ENCODE measurements at places on chromosomes 5 and 9.

- DNase-seq: no peak
These were observed 11.0 kb downstream of the IGFBPL1 start for GRCh38 chr9:38413283-38413682.

DNA sequence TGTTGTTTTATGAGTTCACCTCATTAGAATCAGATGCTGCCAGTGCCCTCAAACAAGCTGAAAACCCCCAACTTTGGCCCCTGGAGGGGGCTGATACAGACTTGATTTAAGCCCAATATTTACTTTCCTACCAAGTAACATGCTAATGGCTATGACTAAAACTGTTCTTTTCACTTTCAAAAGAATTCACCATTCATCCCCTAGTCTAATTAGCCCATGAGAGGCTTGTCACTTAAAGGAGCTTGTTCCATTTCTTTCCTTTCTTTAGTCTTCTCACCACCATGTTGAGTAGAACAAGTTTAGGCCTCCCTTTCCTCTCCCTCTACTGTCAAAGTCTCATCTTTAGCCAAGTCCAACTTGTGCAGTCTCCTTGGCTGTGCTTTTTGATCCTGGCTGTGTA lies 50.4 kb downstream of the EPB41L4B start:
- no peak for DNase-seq

DNA sequence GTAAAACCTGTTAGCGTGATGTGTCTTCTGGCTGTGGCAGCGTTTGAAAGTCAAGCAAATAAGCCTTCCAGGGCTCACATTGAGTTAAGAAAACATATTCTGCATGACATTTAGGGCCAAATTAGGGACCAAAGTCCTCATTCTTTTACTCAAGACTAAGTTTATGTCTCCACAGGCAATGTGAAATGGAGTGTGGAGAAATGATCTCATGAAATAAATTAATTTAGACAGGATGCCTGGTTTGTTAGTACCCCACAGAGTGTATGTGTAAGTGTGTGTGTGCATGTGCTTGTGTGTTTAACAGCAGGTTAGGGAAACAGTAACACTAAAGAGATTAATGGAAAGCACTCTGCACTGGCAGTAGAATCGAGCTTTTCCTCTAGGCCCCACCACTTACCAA lies 82.9 kb upstream of the SNX2 start:
- no peak for DNase-seq

- DNase-seq: no peak
These were observed 22.0 kb downstream of the FNIP1 start for GRCh38 chr5:131774652-131775367.

GRCh38 chr9:89468281-89468960 lies 29.5 kb downstream of the SEMA4D start:
- DNase-seq: no peak

- no peak for DNase-seq
These were observed 216.9 kb downstream of the GABBR2 start for GRCh38 chr9:98491828-98492227.

GRCh38 chr9:136764301-136764891 lies at the start of gene LCN15:
TSS of gene LCN15 (minus strand) at chr9:136764518. CDS start at chr9:136764488, 30 bp downstream.
- DNase-seq: no peak

DNA sequence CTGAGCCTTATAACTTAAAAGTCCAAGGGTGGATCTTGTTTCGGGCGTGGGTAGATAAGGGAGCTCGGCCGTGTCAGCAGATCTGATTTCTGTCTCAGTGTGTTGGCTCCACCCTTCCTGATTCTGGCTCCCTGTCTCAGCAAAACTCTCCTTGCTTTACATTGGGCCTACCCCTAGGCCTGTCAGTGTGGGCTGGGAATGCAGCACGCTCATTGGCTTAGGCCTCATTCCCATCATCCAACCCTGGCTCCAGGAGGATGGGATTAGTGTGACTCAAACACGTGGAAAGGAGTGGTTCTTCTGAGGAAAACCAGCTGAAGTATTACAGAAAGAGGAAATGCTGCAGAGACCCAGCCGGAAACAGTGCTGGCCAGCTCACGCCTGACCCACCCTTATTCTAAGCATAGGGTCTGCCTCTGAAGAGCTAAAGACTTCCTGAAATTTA lies 59.9 kb downstream of the ZFAND5 start:
- peak; percentile 37 for DNase-seq

DNA sequence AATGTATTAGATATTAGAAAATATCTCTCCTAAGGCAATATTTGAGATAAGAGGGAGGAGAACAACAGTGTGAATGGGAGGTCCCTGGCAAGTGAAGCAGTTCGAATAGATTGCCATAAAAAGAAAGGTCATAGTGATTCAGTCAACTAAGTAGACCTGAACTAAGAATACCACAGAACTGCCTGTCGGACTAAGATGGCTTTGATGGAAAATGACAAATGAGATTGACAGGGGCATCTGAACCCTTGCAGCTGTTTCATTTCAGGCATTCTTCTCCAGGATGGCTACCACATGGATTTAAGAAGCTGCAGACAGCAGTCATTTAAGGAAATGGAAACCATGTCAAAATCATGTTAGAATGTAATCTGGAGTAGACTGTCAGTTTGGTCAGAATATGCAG lies 308.4 kb upstream of the MEF2C start:
- DNase-seq: no peak

- DNase-seq: no peak
These were observed 947 bp upstream of the MARCHF3 start for GRCh38 chr5:127031147-127031862.

GRCh38 chr5:176610435-176610773 lies 448 bp upstream of the GPRIN1 start:
- DNase-seq: no peak

DNA sequence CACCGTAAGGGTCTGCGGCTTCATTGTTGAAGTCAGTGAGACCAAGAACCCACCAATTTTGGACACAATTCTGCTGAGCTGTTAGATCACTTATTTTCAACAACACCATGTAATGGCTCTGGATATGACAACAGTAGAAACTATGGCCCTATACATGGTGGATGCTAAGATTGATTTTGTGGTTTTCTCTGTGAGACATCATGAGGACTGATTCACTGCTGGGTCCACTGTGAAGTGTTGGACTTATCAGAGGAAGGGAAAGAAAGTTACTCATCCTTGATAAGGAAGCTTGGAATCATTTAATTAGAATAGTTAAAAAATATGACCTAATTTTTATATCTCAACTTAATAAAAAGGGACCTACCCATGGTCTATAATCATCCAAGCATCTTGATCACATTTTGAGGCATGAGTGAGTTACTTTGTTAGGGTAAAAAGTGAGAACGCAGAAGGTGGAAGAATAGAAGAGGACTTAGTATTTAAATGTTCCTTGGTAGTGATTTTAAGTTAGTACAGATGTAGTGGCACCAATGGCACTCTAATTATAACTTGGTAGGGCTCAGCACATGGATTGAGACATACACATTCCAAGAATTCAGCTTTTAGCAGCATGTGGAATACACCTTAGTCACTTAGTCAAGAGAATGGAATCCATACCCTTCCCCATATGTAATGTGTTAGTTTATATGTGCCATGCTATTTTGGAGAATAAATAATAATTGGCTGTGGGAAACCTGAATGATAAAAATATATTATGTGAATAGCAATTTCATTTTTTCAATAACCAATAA lies 123.5 kb upstream of the CD180 start:
- no peak for DNase-seq

GRCh38 chr9:28056006-28056405 lies 482.7 kb upstream of the C9orf72 start:
- no peak for DNase-seq

- DNase-seq: no peak
These were observed 47.1 kb downstream of the DMAC1 start for GRCh38 chr9:7752481-7752880.

GRCh38 chr5:176190886-176191755 lies 47.1 kb upstream of the SIMC1 start:
- DNase-seq: no peak

DNA sequence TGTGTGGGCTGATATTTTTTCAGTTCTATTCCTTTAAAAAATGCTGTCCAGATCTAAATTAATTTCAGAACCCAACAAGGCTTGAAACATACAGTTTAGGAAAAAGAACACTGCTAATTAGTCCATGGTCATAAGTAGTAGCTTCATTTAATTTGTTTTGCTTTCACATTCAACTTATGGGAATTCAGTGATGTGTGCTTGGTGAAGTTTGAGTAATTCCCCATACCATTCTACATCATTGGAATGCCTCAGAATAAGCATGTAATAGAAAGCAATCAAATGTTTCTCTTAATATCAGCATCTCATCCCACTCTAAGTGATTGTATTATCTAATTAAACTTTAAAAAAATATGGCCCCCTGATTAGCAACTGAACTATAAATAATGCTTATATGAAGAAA lies 2.7 kb downstream of the CNTLN start:
- DNase-seq: no peak

GRCh38 chr5:68548959-68549676 lies 333.6 kb downstream of the PIK3R1 start:
- no peak for DNase-seq

GRCh38 chr5:53884417-53884816 lies 324.0 kb downstream of the NDUFS4 start:
- DNase-seq: no peak

DNA sequence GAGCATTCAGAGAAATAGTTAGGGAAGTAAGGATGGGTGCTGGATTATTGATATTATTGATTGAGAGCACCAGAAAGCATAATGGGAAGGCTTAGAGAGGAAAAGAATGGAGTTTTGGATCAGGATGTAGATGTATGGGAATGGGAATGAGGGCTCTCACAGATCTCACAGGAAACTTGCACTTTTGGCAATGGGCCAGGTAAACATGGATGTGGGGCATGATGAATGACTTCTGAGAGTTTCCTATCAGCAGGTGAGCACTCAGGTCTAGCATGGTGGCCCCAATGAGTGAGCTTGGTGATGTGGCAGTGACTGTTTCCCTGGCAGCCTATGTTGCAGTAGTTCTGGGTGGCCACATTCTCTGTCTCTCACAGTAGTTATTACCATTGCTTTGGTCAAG lies 283.8 kb downstream of the FBXL7 start:
- no peak for DNase-seq

DNA sequence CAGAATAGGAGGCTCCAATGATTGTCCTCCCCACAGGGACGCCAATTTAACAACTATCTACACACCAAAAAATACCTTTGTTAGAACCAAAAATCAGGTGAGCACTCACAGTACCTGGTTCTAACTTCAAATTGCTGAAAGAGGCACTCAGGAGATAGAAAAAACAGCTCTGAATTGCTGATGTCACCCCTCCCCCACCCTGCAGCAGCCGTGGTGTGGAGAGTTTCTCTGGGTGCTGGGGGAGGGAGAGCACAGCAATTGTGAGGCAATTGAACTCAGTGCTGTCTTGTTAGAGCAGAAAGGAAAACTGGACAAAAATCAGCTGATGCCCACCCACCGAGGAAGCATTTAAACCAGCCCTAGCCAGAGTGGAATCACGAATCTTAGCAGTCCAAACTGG lies 41.8 kb downstream of the TNFSF8 start:
- no peak for DNase-seq

DNA sequence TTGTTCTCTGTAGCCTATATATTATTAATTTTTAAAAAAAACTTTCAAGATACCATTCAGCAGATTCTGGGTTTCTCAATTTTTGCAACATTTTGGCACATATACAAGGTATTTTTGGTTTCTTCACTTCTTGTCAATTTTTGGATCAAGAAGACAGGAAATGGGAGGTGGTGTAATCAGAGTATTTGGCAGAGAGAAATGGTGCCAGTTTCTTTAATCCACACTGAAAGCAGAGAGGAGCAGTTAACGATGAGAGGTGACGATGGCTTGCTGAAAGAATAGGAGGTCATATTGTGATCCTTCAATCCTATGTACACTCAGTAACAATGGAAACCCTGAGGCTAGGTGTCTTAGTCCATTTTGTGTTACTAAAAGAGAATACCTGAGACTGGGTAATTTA lies 16.4 kb downstream of the NNT start:
- no peak for DNase-seq

DNA sequence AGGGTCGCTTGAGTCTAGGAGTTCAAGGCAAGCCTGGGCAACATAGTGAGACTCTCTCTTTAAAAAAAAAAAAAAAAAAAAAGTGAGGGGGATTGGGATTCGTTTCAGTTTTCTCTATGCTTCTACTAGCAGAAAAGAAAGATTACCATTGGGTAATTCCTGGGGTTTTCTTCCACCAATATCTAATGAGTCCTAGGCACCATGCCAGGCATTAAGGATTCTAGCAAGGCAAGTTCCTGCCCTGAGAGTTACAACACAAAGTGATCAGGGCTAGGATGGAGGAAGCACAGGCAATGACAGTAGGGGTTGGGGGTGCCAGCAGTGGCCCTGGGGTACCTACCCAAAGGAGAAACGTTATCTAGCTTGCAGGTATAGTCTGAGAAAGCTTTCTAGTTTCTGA lies 90.8 kb downstream of the PCDH1 start:
- no peak for DNase-seq

- DNase-seq: peak; percentile 59
These were observed 65.4 kb upstream of the GARNL3 start for GRCh38 chr9:127199001-127199791.

DNA sequence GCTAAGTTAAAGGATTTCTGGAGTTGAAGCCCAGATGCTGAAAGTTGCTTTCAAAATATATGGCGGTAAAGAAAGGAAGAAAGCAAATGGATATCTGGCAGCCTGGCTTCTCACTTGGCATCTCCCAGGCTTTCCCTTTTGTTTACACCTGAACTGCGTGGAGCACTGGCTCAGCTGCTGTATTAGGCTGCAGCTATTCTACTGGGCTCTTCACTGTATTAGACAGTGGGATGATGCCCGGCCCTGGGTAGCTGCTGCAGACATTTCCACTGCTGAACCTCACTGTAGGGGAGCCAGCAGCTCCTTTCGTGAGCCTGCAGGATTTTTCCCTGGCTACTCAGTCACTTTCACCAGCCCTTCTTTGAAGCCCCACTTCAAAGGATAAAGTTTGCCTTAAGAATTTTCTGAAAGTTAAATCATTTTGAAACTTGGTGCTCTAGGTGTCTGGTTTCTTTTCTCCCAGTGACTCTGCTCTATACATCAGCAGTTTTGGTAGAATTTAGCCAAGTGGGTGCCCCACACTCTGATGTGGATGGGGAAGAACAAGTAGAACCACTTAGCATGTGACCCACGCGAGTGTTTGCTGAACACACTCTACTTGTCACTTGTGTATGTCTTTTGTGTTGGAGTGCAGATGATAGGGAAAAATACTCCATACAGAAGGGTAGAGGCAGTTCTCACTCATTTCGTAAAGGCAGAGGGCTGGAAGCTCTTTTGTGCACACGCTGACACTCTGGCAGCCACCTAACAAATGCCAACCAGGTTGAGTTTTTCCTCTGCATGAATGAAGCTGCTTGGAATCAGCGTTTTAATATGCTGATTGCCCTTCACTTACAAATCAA lies 49.9 kb downstream of the C9orf152 start:
- DNase-seq: no peak

DNA sequence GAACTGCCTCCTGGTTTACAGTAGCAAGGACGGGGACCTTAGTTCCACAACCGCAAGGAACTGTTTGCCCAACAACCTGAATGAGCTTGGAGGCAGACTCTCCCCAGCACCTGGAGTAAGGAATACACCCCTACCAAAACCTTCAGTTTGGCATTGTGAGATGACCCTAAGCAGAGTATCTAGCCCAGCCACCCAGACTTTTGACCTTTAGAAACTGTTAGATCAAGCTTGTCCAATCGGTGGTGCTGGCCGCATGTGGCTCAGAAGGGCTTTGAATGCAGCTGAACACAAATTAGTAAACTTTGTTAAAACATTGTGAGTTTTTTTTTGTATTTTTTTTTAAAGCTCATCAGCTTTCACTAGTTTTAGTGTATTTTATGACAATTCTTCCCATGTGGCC lies 86.9 kb upstream of the C9orf72 start:
- no peak for DNase-seq

- DNase-seq: no peak
These were observed 34.5 kb downstream of the CREBRF start for GRCh38 chr5:173090639-173091038.
